ENCODE measurements at places on chromosomes 2 and 18.

DNA sequence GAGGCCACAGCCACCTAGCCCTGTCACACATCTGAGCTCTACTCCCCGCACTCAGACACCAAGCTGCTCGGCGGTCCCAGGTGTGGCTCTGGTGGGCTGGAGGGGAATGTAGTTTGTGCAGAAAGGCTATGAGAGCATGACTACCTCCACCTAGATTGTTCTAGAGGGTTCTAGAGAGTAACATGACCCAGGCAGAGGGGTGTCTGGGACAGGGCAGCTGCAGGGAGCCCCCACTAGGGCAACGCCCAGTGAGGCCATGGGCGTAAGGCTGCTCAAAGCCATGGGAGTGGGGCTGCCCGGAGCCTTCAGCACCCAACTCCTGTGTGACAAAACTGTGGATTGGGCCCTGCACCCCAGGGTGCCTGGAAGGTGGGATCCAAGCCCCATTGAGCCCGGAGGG, 511.4 kb upstream of the MYT1L start:
- no peak for DNase-seq

- DNase-seq: no peak
These were observed 43.8 kb upstream of the SCN9A start for GRCh38 chr2:166419616-166419934.

DNA sequence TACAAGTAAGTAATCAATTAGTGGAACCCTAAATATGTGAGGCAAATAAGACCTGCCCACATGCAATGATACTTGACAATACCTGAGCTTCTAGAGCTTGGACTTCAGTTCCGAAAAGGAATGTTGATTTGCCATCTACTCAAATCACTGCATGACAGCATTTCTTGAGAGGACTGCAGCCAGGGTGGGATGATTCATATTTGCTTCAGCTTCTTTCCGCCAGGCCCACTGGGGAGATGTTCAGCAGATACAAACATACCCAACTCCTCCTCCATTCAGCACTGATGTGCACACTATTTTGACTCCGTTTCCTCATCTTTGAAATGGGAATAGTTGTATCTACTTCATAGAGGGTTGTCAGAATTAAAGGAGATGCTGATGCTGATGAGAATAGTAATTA, 28.8 kb upstream of the TMEM177 start:
- DNase-seq: no peak

GRCh38 chr2:46711156-46711555, 204.4 kb downstream of the MCFD2 start:
- no peak for DNase-seq

- DNase-seq: no peak
These were observed 194.9 kb upstream of the SPOPL start for GRCh38 chr2:138306626-138307025.

DNA sequence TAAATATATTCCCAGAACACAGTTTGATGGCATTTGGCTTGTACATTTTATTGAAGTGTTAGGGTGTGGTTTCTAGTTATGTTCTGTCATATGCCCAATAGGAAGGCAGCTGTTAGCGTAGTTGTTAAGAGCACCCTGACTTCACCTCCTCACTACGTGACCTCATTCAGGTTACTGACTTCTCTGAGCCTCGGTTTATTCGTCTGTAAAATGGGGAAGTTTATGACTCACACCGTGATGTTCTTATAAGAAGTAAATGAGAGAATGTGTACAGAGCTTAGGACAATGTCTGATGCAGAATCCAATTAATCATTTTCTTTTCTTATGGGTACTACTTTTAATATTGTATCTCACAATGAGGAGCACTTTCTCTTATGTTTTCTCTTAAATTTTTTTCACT, 226.0 kb downstream of the PTPRM start:
- DNase-seq: no peak

DNA sequence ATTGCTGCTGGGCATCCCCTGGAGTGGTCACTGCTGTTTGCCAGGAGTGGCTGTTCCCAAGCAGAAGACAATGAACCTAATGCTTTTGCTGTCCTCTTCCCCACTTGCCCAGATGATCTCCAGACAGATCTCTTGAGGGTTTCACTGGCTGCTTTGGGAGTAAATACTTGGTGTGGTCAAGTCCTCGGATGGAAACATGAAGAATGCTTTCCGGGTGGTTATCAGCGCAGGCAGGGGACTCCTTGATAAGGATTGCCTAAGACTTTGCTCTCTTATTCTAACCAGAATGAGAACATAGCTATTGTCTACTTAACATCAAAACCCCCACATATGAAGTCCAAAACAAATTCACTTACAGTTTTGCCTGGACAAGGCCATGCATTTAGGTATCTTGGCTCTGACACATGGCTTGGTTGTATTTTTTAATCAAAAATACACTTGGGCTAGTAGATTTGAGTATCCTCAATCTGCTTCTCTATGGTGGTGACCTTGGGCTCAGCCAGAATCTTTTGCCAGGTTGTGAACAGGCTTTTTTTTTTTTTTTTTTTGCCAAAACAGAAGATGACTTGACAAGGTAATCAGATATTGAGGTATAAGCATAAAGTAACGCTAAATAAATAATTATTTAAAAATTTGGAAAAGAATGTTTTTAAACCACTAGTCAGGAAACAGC, 34.8 kb upstream of the MYO3B start:
- DNase-seq: no peak

GRCh38 chr2:219946529-219946928, 319.1 kb downstream of the SLC4A3 start:
- no peak for DNase-seq

- no peak for DNase-seq
These were observed 122.6 kb upstream of the CTDP1 start for GRCh38 chr18:79556829-79557585.

- DNase-seq: no peak
These were observed 26.6 kb upstream of the LANCL1 start for GRCh38 chr2:210503001-210503623.

DNA sequence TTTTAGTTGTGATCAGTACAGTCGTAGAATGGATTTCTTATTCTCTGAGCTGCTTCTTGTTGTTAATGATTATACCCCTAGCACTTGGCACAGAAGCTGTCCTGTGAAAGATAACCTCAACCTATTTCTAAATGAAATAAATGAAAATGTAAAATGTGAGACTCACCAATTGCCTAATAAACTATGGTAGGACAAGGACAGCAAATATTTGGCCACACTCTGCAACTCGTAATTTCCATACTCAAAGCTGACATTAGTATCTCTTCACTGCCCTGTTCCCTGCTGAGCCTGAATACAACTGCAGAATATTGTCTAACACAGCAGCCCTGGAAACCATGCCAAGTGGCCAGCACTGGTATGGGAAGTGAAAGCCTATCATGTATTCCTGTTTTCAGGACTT, 34.5 kb downstream of the TMEM182 start:
- DNase-seq: no peak

DNA sequence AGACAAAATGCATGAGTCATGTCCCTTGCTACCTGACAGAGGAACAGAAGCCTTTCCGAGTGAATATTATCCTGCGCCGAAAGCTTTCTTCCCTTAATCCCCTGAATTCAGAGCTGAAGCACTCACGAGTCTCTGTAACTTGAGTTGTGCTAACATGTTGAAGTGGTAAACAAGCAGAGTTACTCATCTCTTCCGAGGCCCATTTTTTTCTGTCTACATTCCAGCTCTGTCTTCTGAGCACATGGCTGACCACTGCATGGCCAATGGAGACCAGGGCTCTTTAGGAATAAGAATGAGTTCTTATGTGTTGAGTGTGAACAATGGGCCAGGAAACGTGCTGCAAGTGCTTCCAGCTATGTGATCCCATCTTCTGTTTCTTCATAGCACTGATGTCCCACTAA, 73.1 kb upstream of the PID1 start:
- no peak for DNase-seq
